Activated naive CD4-positive, alpha-beta T cell (primary cell): ENCODE measurements at places on chromosomes 6 and 20.

- DNase-seq, result no peak
These were observed 23.7 kb upstream of the TSHZ2 start for GRCh38 chr20:52948491-52948890.

DNA sequence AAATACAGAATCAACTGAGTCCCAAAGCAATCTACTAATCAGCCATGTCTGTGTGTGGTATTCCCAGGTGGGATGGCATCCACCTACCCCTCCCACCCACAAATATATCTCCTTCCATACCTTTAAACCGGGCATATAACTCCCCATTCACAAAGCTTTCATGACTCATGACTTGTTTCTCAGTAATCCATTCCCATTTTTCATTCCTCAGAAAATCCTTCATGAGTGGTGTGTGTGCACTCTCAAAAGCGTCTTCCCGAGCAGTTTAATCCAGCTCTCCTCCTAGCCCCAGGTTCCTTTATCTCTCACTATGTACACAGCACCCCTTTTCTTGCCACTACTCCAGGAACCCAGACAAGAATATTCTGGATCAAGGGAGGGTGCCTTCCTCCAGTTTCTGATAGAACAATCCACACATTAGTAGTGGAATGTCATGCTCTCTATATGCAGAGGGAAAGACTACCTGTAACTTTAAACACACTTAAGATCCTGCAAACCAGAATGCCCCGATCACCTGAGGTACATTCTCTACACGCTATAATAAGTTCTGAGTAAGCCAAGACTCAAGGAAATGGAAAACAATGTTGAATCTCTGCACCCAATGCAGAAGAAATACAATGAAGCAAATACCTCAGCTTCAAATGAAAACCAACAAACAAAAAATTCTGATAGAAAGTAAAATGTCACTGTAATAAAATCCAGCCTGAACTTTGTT lies 55.7 kb upstream of the IPCEF1 start:
- no peak for DNase-seq

DNA sequence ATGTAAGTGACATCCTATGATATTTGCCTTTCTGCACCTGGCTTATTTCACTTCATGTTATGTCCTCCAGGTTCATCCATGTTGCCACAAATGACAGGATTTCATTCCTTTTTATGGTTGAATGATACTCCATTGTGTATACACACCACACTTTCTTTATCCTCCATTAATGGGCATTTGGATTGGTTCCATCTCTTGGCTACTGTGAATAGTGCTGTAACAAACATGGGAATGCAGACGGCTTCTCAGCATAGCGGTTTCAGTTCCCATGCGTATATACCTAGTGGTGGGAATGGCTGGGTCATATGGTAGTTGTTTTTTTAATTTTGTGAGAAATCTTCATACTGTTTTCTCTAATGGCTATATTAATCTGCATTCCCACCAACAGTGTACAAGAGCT lies 14.8 kb downstream of the MTHFD1L start:
- no peak for DNase-seq

- DNase-seq, result no peak
These were observed 963 bp downstream of the FOXF2 start for GRCh38 chr6:1390133-1390945.
